ELR (cell line): ENCODE measurements at places on chromosomes 16 and 17.

DNA sequence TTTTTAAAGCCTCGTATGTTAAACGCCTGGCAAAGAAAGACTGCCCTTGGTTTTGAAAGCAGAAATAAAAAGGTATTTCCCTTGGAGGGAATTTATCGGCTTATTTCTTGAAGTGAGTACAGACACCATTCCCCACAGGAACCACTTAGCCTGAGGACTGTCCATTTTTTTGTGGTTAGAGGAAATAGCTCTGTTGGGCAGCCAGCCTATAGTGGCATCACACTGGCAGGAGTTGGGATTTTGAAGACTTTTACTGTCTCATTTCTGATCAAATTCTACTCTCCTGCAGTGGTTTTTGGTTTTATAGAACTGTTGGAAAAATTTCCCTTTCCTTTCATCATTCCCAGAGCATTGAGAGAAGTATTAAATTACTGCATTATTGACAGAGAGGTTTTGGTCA lies 34.1 kb upstream of the CDC6 start:
- DNase-seq = no peak

DNA sequence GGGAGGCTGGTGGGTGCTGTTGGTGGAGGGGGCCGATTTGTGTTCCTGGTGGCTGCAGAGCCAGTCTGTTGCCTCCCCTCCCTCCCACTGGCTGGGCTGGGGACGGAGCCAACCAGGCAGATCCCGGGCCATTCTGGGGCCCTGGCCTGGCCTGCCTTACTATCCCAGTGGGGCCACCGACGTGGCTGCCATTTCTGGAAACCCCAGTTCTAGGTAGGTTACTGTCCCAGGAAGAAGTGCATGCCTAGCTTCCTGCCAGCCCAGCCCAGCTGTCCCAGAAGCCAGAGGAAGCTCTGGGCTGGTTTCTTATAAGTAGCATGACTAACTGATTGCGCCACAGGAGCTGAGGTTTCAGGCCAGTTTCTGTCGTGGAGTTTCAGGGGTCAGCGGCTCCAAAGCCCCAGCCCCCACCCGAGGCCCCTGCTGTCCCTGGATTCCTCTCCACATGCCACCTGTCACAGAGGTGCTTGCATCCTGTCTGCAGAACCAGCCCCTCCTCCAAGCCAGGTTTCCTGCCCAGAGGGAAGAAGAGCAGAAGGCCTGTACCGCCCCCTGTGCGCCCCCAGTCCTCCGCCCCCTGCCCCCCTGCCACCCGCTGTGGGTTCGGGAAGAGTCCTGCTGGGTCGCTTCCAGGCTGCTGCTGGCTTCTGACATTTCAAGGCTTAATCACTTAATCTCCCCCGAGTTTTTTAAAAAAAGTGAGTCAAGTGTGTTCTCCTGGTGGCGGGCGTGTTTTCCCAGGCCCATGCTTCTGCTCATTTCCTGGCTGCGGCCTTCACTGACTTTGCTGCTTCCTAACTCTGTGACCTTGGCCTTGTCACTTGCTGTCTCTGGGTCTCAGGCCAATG lies 13.2 kb downstream of the IL4R start:
- DNase-seq = peak; percentile 95

DNA sequence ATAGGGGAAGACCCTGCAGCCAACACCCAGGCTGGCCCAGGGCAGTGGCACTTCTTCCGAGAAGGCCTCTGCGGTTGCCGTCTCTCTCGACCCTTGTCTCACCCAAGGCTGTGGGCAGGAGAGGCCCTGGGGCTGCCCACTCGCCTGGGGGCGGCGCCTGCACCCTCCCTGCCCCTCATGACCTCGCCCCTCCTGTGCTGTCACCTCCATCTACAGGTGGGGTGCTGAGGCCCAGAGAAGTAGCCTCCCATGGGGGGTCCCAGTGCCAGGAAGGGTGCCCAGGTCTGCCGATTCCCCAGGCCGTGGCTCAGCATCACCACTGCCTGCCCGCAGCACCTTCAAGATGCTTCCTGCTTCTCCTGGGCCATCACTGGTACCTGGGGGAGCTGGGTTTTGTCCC lies 992 bp downstream of the NLRC3 start:
- DNase-seq = no peak

GRCh38 chr17:8089728-8090127 lies 2.2 kb upstream of the ALOX12B start:
- no peak for DNase-seq

- DNase-seq = no peak
These were observed 136.6 kb downstream of the RPTOR start for GRCh38 chr17:80681215-80681614.

DNA sequence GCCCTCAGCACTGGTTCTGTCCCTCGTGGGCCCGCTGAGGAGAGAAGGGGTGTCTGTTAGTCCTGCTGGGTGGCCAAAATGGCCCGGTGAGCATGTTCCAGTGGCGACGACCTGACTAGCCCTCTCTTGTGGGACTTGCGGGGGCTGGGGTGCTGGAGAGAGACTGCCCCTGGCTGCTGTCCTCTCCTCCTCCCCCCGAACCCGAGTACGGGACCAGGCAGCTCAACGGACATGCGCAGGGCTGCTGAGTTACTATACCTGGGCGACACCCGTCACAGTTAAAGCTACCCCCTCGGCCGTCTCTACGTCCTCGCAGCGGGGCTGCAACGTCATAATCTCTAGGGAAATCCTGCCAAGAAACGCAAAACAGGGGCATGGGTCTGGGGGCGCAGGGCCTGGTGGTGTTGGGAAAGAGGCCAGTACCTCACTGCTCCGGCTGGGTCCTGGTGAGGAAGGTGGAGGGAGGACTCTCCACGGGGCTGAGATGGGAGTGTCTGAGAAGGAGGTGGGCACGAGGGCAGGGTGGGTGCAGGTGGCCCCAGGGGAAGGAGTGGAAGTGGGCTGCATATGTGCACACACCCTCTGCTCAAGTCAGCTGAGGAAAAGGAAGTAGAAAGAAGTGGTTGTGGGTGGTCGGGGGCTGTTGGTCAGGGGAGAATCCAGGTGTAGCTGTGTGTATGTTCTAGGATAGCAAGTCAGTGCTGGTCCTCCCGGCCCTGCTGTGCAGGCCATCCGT lies 13.4 kb downstream of the FLOT2 start:
- no peak for DNase-seq

- DNase-seq = no peak
These were observed 201.0 kb downstream of the SPECC1 start for GRCh38 chr17:20210180-20210579.

DNA sequence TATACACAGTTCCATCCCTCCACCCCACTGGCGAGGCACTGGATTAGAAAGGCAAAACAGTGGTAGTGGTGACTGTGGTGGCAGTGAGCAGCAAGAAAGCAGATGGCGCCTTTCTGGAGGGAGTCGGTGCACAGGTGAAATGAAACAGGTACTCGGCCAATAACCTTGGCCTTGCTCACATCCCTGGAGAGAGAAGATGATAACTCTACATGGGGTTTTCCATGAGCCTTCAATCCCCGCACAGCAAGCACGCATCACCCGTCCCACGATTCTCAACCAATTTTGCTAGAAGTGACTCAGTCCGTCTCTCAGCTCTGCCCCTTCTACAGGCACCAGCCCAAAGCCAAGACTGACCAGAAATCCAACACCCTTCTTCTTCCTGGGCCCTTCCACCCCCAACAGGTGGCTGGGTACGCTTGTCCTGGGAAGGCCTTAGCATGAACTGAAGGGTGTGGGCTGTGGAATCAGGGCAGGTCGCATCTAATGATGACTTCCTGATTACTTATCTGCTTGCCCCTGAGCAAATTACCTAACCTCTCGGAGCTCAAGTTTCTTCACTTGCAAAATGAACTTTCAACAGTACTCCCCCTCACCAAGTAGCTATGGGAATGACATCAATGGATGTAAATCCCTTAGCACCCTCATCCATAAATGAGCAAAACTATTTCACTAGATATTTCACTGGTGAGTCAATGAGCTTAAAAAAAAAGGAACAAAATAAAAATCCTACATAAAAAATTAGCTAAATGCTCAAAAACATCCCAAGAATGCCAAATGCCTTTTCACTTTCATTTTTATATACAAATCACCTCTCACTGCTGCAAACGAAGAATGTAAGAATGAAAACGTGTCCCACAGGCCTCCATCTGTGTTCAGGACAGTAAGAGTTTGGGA lies 18.0 kb downstream of the XPO6 start:
- DNase-seq = peak; percentile 93

DNA sequence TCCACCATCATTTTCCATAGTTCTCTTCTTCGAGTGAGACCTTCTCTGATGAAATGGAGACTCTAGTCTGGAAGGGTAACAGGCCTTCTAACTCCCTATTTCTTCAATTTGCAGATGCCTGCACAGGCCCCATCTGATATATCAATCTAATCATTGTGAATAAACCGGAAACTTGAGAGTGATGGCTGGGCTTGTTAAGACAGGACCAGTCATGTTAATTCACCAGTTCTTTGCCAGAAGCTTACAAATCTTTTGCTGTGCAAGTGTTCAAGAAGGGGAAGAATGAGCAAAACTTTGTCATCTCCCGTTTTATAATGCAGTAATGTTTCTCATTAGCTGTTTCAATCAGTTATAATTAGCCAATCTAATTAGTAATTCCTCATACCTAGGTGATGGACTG lies 1561.3 kb upstream of the GOT2 start:
- DNase-seq = no peak

DNA sequence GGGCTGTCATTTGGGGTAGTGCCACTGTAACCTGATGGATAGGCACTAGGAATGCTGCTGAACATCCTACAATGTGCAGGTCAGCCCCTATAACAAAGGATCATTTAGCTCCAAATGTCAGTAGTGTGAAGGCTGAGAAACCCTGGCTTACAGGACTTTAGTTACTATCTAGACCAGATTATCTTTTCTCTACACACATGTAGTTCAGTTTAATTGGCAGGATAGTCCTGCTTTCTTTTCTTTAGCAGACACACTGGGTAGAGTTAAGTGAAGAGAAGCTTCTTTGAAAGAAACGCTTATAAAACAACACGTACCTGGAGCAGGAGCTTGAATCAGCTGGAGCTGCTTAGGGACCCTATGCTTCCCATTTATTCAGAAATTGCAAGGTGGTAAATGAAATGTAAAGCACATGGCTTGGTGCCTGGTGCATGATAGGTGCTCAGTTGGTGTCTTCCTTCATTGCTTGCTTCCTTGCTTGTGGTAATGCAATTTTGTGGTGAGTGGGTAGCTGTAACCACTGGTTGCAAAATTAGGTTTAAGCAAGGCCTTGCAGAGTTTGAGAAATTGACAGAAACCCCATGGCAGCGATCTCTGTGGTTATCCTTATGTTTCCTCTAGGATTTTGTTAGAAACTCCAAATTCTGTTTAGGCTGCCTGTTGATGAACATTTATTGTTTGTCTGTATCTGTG lies 9.4 kb downstream of the METTL9 start:
- no peak for DNase-seq

DNA sequence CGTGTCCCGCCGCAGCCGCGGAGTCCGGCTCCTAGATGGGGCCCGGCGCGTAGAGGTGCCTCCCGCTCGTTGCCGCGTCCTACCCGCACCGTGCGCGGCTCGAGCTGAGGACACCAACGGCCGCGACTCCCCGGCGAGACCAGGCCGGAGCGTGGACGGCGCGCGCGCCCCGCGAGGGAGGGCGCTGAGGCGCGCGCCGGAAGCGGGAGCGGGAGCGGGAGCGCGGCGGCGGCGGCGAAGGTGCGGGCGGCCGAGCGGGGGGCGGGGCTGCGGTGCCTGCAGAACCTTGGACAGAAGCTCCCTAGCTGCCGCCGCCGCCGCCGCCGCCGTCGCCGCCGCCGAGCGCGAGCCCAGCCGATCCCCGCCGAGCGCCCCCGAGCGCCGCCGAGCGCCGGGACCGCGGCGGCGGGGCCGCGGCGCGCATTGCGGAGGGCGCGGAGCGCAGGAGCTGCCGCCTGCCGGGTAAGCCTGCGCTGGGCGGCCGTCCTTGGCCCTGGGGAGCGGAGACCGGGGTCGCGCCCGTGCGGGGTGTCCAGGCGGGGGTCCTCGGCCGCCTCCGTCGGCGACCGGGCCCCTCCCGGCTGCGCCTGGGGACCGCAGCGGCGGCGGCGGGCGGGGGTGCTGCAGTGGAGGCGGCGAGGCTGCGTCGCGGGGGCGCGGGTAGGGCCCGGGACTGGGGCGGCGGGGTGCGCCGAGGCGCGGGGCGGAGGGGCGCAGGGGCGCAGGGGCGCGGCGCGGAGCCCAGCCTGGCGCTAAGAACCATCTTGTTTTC lies at the start of gene CDK5R1:
TSS of gene CDK5R1 (plus strand) at position 293 of the 772 bp plus-strand sequence. CDS start 628 bp downstream, outside the sequence.
- peak; percentile 77 for DNase-seq

GRCh38 chr17:40347319-40348135 lies 17.0 kb downstream of the GJD3 start:
- DNase-seq = no peak

- no peak for DNase-seq
These were observed 12.2 kb downstream of the N4BP1 start for GRCh38 chr16:48597563-48598387.

DNA sequence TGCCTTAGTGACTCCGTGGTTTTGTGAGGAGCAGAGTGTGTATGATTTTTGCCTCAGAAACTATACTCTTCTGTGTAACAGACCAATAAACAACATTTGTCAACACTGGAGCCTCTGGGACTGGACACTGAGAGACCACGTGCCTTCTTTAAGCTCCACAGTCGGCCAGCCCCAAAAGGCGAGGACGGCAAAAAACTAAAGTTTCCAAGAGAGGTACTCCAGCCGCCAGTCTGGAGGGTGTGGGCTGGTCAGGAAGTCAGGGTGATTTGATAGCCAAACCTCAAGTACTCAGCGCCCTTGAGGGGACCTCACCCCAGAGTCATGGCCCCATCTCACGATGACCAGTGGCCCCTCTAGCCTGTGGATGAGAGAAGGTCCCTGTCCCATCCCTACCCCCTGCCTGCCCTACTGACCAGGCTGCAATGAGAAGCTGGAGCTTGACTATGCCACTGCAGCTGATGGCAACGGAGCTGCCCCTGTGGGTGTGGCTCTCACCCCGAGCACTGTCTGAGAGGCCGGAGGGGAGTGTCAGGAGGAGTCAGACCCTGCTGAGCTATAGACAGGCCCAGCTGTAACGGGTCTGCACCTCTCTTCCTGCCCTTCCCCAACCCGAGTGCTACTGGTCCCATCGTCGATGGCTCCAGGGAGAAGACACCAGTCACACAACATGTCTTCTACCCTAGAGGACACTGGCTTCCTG lies 19.8 kb downstream of the MNT start:
- DNase-seq = no peak

- DNase-seq = no peak
These were observed 129.9 kb upstream of the CACNG5 start for GRCh38 chr17:66704858-66705520.

DNA sequence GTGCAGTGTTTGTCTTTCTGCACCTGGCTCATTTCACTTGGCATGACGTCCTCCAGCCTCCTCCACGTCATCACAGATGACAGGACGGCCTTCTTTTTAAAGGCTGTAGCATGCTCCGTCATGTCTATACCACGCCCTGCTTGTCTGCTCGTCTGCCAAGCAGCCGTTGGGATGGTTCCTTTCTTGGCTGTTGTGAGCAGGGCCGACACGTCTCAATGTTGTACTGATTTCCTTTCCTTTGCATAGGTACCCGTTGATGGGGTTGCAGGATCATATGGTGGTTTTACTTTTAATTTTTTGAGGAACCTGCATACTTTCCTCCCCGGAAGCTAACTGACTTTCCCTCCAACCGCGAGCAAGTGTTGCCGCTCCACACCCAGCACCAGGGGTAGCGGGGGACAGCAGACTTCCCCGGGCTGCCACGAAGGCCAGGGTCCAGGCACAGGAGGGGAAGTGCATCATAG lies 212.2 kb upstream of the ZNF469 start:
- DNase-seq = no peak
